Stimulated activated CD4-positive, alpha-beta T cell treated with anti-CD3 and anti-CD28 coated beads, Interleukin-1b, Interleukin-23, amount 100 ng/mL, for 1 hour (primary cell): ENCODE measurements at places on chromosomes 16 and 17.

GRCh38 chr16:80720804-80721371, 83.5 kb downstream of the CDYL2 start:
- no peak for DNase-seq

DNA sequence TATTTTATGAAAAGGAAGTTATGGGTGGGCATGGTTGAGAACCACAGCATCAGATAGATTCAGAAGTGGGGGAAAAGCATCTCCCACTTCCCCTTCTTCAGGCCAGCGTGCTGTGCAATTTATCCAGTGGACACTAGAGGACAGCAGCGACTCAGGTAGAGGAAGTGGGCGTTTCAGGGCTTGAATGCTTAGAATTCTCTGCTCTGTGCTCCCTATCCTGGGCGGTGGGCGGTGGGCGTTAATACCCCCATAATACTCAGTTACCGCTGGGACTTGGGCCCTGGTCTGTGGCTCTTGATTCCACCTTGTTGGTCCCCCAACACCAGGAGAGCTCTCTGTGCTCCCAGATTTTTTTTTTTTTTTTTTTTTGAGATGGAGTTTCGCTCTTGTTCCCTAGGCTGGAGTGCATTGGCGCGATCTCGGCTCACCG, 3.7 kb upstream of the LYZL6 start:
- DNase-seq, result no peak

DNA sequence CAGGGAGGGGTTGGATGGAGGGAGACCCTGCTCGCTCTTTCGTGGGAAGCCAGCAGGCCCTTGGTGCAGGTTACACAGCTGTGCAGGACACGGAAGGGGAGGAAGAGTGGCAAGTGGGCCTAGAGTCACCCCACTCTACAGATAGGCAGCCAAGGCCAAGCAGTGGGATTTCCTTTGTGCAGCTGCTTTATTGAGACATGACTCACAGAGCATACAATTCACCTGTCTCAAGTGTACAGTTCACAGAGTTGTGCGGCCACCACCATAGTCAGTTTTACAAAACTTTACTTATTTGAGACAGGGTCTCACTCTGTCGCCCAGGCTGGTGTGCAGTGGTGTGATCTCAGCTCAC, 91.2 kb upstream of the CIBAR2 start:
- DNase-seq, result no peak

- no peak for DNase-seq
Observed at GRCh38 chr16:46828943-46829342, 2.0 kb downstream of the C16orf87 start.

DNA sequence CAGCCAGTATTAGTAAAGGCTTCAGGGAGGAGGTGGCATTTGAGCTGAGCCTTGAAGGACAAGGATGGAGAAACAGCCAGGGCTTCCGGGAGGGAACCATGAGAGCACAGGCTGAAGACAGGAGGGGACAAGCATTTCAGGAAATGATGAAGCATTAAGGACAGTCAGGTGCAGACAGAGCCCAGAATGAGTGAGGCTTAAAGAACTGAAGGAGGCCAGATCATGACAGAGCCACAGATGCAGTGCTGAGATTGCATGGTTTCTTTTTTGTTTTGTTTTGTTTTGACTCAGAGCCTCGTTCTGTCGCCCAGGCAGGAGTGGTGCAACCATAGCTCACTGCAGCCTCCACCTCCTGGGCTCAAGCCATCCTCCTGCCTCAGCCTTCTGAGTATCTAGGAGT, 211.5 kb downstream of the SOX9 start:
- no peak for DNase-seq

DNA sequence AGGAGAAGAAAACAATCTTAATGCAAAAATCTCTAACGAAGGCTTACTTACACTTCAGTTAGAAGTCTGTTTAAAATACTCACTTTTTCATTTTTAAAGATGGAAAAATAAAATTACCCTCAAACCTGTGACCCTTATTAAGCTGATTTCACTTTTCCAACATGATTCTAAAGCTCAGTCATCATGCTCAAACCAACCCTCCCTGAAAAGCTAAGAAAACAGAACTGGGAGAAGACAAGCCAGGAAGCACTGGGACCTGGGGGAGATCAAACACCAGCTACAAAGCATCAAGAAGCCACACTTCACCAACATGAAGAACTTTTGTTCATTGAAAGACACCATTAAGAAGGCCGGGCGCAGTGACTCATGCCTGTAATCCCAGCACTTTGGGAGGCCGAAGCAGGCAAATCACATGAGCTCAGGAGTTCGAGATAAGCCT, 88.8 kb downstream of the LITAF start:
- DNase-seq, result no peak

GRCh38 chr16:78605548-78606101, 506.2 kb downstream of the WWOX start:
- no peak for DNase-seq

- DNase-seq, result no peak
Observed at GRCh38 chr17:16474012-16474725, 17.8 kb downstream of the LRRC75A start.

- no peak for DNase-seq
Observed at GRCh38 chr17:41029633-41030245, at the start of gene KRTAP1-4. TSS of gene KRTAP1-4 (minus strand) at chr17:41030195. CDS start at chr17:41030078, 117 bp downstream.

- DNase-seq, result no peak
Observed at GRCh38 chr17:82097184-82097918, 685 bp downstream of the FASN start.

DNA sequence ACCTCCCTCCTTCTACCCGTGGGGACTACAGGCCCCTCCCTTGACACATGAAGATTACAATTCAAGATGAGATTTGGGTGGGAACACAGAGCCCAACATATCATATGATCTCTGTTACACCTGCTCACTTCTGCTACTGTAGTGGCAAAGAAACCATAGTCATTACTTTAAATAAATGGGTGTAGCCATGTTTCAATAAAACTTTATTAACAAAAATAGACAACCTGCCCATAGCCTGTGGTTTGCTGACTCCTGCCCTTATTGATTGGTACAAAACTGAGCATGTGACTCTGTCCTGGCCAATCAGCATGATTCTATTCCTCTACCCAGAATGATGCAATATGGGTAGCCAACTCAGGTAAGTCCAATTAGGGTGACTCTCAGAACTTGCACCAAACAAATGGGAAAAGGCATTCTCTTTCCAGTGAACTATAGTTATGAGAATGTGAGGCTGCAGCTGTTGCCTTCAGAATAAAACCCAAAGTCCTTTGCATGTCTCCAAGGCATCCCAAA, 15.7 kb upstream of the ERCC4 start:
- no peak for DNase-seq

DNA sequence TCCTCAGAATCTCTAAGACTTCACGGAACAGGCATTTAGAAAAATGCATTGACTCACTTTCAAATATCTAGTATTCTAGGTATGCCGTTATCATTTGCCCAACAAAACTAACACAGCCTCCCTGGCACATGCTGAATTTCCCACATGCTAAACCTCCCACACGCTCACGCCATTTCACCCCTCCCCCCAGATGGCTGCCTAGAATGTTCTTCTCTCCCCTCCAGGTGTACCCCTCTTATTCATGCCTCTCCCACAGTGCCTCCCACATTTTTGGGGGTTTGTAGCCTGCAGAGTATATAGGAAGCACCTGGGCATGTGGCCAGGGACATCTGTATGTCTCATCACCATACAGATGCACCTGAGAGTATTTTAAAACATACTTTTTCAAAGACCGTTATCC, 38.2 kb upstream of the ICAM2 start:
- DNase-seq, result no peak

DNA sequence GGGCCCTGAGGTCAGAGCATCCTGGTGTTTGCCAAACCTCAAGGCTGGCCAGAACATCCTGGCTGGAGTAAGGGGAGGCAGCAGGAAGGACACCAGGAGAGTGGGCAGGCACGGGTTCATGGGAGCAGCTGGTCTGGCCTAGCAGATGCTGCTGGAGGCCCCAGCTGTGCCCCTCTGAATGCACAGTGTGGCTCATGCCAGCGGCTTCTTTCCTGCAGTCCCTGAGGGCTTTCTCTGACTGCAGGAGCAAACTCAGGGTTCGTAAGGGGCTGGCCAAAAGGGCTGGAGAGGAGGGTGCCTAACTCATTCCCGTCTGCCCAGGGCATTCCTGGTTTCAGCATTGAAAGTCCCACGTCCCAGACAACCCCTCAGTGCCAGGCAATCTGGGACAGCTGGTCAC, 78.7 kb downstream of the ZDHHC7 start:
- no peak for DNase-seq

GRCh38 chr16:726438-727290, at the start of the genes CCDC78 and HAGHL:
TSS of gene CCDC78 (minus strand) at chr16:726443. CDS start at chr16:726367, 76 bp downstream.
TSS of gene HAGHL (plus strand) at chr16:727106. CDS start at chr16:727510, 404 bp downstream.
- DNase-seq, result no peak
